ENCODE measurements at places on chromosomes 7 and 10.

DNA sequence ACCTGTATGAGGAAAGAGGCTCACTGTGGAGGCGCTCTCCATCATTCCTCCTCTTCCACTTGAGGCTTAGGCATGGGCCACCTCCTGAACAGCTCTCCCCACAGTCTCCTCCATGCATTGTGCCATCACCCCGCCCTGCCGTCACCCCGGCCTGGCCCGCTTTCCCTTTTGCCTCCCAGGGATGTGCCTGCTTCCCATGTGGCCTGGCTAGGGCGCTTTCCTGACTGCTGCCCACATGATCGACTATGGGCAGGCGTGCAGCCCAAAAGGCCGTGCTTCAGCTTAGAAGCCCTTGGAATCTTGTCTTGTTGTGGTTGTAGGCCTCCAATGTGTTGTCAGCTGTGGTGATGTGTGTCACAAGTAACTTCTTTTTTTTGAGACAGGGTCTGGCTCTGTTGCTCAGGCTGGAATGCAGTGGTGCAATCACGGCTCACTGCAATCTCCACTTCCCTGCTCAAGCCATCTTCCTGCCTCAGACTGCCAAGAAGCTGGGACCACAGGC lies 1.8 kb upstream of the ACTR3C start:
- DNase-seq = no peak

GRCh38 chr7:16563281-16564022 lies 36.8 kb downstream of the LRRC72 start:
- DNase-seq = no peak

DNA sequence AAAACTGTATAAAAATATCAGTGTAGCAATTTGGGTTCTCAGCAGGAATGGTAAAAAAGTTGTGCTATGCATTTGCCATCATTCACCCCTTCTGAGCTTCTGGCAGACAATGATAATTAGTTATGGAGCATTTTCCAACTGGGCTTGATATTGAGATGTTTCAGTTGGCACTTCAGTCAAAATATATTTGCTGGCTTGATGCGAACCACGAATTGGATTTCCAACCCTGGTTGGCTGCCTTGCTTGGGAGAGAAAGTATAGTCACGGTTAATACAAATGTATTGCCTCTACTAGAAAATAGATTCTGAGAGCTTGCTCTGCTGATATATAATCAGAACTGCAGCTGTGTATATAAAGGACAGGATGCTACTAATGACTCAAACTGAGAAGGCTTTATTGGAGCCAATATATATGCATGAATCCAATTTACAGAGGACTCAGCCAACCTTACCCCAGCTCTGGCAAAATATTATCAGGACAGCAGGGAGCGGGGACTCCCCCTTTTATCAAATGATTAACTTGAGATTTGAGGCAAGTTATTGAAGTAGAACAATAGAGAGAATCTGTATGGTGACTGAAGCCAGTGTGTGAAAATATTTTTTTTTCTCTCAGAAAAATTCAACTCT lies 219.8 kb upstream of the SMIM30 start:
- DNase-seq = no peak

DNA sequence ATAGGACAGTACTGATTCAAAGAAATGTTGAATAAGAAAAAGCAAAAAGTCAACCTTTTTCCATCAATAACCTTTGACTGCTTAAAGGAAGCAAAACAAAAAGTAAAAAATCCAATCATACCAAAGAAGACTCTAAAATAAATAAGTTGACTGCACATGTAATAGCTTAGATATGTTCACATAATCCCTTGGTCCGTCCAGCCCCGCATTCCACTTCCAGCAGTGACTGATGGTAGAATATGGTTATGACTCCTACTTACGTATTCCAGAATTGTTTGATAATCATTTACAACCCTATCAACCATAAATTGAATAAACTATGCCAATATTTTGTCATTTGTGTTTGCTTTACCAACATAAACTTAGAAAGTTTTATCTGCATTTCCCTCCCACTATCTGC lies 77.9 kb downstream of the CTNNA3 start:
- no peak for DNase-seq

DNA sequence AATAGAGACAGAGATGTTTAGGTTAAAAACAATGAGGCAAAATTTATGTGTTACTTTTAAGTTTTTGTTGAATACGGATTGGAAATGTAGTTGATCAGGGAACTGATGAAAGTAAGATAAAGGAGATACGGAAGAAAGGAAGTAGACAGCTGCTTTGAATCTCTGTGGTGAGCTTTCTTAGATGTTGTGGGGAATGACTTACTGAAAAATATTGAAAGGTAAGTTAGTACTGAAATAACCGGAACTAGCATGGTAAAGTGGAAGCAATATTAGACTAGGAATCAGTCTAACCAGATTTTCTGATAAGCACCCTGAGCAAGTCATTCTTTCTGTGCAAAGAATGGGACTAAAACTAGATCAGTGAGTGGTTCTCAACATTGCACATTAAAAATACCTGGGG lies 34.8 kb downstream of the LUC7L2 start:
- DNase-seq = no peak

- no peak for DNase-seq
Measured at GRCh38 chr10:13485623-13486022, 43.2 kb downstream of the BEND7 start.

All from M059J (cell line).